8988T (cell line): ENCODE measurements at places on chromosomes 4 and X.

DNA sequence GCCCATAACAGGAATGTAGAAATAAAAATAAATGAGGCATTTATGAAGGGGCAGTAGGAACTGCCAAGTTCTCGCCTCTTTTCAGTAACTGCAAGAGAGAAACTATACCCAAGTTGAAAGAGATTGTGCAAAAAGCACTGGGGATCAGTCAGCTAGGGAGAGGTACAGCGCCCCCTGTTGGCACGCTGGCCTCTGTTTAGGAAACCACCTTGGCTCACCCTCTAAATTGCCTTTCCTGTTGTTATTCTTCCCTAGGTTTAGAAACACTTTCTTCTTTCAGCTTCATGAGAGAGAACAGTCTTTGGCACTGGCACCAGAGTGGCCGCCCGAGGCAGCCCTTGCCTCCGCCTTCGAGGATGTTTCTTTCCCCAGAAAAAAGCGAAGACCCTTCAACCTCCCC lies 348.5 kb downstream of the MID1IP1 start:
- DNase-seq = no peak

- DNase-seq = no peak
These were observed 386.3 kb downstream of the ARHGAP24 start for GRCh38 chr4:85861064-85861765.

DNA sequence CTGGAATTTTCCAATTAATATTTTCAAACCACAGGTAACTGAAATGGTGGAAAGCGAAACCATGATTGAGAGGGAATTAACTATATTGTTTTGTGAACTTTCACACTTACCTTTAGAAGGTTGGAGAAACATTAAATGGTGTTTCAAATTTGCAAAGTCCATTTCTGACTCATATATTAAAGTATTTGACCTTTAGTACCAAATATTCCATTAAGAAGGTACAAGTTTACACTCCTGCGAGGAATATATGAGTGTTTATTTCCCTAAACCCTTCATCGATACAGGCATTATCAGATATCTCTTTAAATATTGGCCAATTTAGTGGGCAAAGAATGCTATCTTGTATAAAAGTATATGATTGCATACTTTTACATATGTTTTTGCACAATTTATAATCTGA lies 44.1 kb upstream of the NPNT start:
- DNase-seq = no peak

GRCh38 chrX:134688031-134688823 lies 30.0 kb upstream of the PLAC1 start:
- DNase-seq = no peak

GRCh38 chr4:2320152-2320551 lies 58.2 kb upstream of the MXD4 start:
- no peak for DNase-seq

DNA sequence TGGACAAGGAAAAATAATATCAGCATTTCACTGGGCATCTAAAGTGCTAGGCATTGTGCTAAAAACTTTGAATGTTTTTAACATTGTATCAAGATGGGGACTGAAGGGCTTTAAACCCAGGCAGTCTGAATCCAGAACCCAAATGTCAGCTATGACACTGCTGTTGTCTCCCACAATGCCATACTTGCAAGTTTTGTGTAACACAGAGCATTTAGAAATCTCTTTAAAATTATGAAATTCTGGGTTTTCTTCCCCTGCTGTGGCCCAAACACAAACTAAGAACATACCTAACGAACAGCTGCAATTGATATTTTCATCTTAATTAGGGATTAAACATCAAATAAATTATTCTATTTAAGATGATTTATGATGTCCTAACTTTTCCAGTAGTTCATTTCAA lies 66.8 kb upstream of the LSM6 start:
- DNase-seq = no peak

GRCh38 chr4:44046491-44046890 lies 402.1 kb downstream of the KCTD8 start:
- no peak for DNase-seq

DNA sequence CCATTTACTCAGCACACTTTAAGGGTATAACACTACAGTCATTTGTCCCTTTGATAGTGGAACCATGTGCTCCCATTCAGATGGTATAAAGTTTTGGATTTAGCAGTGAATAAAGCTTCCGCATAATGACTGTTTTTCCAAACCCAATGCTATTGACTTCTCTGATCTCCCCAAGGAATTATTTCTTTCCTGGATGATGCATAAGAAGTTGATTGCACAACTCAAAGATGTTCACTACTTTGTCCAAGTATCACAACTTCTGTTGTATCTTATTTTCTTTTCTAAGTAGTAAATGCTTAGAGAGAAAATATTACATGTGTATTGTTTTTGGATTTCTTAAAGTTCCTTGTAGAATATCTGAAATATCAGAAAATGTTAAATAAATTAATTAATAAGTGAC lies 300.2 kb downstream of the GPM6A start:
- DNase-seq = no peak

DNA sequence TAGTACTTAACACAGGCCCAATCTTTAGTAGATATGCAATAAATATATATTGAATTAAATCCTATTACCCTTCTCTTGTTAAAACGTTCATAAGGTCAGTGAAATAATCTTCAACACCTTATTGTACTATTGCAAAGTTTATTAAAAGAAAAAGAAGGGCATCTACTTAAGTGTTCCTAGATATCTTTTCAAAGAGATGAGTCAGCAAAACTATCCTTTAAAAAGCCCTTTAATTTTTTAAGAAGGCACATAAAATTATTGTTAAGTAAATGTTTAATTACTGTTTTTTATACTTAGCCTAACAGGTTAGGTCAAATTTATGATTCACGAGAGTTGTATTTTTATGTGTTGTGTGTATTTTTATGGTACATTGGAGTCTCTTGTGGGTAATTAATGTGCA lies 77.3 kb upstream of the PPP1R2C start:
- no peak for DNase-seq

- DNase-seq = no peak
These were observed 664 bp downstream of the MED12 start for GRCh38 chrX:71118985-71119535.

- no peak for DNase-seq
These were observed 120.3 kb downstream of the PDE5A start for GRCh38 chr4:119508281-119508680.

DNA sequence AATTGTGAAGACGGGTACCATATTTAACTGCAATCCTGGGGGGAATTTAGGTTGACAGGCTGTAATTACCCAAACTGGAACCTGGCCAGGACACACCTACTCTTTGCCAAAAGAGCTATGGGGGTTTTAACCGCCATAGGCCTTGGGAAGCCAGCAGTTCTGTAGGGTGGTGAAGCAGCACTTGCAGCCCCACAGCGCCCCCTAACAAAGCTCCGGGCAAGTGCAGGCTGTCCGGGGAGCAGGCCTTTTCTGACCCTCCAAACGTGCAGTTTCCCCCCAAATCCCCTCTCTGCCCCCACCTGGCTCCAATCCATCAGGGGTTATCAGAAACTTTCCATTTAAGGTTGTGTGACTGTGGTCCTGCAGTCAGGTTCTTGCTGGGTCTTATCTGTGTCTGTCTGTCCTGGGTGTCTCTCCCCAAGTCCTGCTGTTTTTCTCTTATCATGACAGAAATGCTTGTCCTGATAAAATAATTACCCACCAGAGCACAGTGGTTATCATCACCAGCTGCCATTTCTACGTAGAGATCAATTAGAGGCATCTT lies 350.9 kb downstream of the MID1IP1 start:
- DNase-seq = no peak
